ENCODE measurements at places on chromosomes 6 and 20. TPM values are rescaled to one million over a fixed set of nuclear protein-coding genes. Genes with fewer than 3 reads are reported as not detected.

Gene NOL4L
- total RNA-seq, result 16.0 TPM

Gene MATN4
- total RNA-seq, result not detected

Gene JAG1
- total RNA-seq, result 12.5 TPM

Gene LTA
- not detected for total RNA-seq

Gene ID4
- 11.9 TPM for total RNA-seq

Gene CD109
- 34.9 TPM for total RNA-seq

Gene COL9A1
- total RNA-seq, result not detected

Gene SLPI
- total RNA-seq, result 4.9 TPM

Gene TPX2
- total RNA-seq, result 35.1 TPM

Gene GHRH
- total RNA-seq, result not detected

Gene RAET1L
- total RNA-seq, result not detected

Gene OPRM1
- total RNA-seq, result not detected

Gene DEFB126
- total RNA-seq, result not detected
